Activated CD4-positive, alpha-beta T cell treated with anti-CD3 and anti-CD28 coated beads, Interleukin-2, amount 50 U/mL, for 24 hours (primary cell): ENCODE measurements at places on chromosomes 5 and 9.

DNA sequence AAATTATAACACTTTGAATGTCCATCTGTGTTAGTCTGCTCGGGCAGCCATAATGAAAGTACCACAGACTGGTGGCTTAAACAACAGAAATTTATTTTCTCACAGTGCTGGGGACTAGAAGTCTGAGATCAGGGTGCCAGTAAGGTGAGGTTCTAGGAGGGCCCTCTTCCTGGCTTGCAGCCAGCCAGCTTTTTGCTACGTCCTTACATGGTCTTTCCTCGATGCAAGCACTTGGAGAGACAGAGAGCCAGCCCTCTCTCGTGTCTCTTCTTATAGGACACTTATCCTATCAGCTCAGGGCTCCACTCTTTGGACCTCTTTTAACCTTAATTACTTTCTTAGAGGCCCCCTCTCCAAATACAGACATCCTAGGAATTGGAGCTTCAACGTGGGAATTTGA lies 351.8 kb downstream of the SPOCK1 start:
- no peak for DNase-seq

DNA sequence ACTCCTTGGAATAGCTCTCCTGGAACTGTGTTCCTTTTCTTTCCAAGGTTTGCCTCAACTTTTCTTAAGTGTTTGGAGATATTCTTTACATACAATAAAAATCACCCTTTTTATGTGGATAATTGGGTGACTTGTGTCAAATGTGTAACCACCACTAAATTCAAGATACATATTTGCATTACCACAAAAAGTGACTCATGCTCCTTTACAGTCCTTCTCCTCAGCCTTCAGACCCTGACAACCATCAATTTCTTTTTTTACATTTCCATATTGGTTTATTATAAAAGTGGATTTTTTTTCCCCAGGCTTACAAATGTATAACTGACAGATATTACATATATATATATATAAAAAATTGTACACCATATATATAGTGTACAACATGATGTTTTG lies 372.0 kb upstream of the KCNN2 start:
- no peak for DNase-seq

- DNase-seq, result no peak
These were observed 38.4 kb downstream of the RCL1 start for GRCh38 chr9:4831119-4831518.

GRCh38 chr9:114745108-114745848 lies 60.6 kb downstream of the TNFSF15 start:
- no peak for DNase-seq

- DNase-seq, result no peak
These were observed 9.6 kb downstream of the TRIP13 start for GRCh38 chr5:902129-902916.
